Fibroblast of lung (primary cell): ENCODE measurements at places on chromosomes 2 and 18. TPM values are rescaled to one million over a fixed set of nuclear protein-coding genes. Genes with fewer than 3 reads are reported as not detected.

TGOLN2 gene
- 80.4 and 112 TPM in 2 replicates for total RNA-seq

NGEF gene
- under 0.01 TPM in 1 of 2 replicates, not detected in the other for total RNA-seq

- no peak for DNase-seq
Measured at GRCh38 chr2:175396696-175397095, 215.2 kb upstream of the ATP5MC3 start.

GRCh38 chr2:4915357-4915756 is 776.8 kb upstream of the SOX11 start:
- DNase-seq = no peak

- peak; percentile 19 for DNase-seq
Measured at GRCh38 chr2:3728104-3729054, 25.0 kb downstream of the DCDC2C start.

GRCh38 chr18:68735483-68736343 is 20.8 kb upstream of the TMX3 start:
- DNase-seq = peak; percentile 79

DNA sequence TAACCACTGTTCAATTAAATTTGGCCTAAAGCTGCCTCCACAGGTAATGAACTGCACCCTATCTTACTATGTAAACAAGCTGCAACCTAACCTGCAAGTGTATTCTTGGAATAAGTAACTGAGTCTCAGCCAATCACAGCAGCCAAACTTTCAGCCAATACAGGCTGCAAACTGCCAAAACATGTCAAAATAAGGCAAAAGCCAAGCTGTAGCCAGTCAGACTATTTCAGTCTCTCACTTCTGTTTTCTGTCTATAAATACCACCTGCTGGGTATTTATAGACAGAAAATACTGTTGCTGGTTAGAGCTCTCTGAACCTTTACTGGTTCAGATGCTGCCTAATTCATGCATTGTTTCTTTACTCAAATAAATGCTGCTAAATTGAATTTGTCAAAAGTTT is 14.3 kb downstream of the C2orf76 start:
- no peak for DNase-seq

GRCh38 chr2:99624677-99625076 is 134.9 kb upstream of the REV1 start:
- no peak for DNase-seq

- DNase-seq = no peak
Measured at GRCh38 chr2:215772634-215773563, 240.5 kb downstream of the MREG start.

DNA sequence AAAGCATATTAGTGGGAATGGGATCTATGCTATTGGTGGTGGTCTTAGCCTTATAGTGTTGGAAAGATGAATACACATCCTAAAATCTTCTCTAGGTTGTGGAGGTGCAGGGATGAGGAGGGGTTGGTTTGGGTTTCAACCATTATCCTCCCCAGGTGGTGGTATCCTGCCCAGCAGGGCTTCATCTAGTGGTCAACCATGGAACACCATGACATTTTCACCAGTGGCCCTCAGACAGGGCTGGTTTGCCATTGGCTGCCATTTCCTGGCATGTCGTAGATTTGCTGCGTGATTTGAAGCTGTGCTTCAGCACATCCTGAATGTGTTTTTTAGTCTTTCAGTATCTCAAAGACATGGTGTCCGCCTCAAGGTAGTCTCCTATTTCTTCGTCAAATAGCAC is 391.2 kb upstream of the HNRNPA3 start:
- DNase-seq = no peak

- DNase-seq = no peak
Measured at GRCh38 chr2:224986477-224986876, 55.8 kb downstream of the DOCK10 start.

DNA sequence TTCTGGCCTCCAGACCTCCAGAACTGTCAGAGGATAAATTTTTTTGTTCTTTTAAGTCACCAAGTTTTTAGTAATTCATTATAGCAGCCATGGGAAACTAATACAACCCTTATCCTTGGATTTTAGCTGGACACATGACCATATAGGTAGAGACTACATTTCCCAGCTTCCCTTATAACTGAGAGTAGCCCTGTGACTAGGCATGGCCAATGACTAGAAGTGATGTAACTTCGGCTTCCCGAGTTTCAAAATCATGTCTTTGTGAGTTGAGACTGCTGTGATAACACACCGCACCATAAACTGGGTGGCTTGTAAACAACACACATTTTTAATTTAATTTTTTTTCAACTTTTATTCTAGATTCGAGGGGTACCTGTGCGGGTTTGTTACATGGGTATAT is 134.0 kb upstream of the SERTAD2 start:
- DNase-seq = no peak
